ENCODE measurements at places on chromosomes 2 and 18.

DNA sequence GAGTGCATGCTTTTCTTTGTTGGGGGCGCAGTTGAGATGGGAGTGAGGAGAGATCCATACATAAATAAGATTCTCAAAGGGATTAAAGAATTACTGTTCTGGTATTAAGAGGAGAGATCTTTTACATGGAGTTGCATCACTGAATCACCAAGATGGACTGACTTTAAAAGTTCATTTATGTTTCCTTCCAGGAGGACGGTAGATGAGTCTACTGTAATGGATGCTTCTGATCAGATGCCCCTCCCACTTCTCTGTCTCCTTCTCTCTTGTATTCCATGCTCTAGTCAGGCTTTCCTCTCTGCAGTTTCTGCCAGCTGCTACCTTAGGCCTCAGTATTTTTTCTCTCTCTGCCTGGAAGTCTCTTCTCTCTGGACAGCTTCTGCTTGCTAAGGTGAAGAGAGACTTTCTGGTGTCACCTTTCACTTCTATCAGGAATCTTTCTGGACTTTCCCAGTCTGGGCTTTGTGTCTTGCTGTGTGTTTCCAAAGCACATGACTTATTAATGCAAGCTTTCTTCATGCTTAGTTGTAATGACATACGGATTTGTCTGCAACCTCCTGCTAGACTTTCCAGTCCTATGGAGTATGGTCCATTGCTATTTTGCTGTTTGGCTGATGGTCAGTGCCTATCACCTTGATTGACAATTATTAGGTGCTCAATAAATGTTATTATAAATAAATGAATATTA lies 23.6 kb downstream of the FAM171B start:
- no peak for DNase-seq

GRCh38 chr2:172947461-172948153 lies 128.0 kb upstream of the MAP3K20 start:
- DNase-seq = no peak

- DNase-seq = no peak
Observed at GRCh38 chr2:158984604-158985135, 16.2 kb downstream of the TANC1 start.

DNA sequence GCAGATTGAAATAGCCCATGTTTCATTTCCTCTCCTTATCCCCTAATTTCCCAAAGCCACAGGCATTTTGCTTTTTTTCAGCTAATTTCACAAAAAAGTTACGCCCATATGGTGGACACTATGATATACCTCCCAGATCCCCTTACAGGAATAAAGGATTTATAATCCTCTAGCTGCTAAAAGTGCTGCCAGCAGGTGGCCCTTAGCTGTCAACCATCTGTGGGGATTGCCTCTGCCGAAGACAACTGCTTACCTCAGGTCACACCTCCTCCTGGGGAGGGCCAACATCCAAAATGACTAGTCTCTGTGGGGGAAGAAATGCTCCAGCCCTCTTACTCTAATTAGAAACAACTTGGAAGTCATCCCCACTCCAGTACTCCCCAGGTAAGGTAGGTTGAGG lies 61.0 kb upstream of the EPB41L3 start:
- DNase-seq = no peak

- no peak for DNase-seq
Observed at GRCh38 chr18:41719808-41720207, 235.2 kb upstream of the PIK3C3 start.

GRCh38 chr2:196284144-196284844 lies 112.9 kb upstream of the STK17B start:
- no peak for DNase-seq

- DNase-seq = no peak
Observed at GRCh38 chr2:20604401-20604911, 46.4 kb downstream of the HS1BP3 start.

DNA sequence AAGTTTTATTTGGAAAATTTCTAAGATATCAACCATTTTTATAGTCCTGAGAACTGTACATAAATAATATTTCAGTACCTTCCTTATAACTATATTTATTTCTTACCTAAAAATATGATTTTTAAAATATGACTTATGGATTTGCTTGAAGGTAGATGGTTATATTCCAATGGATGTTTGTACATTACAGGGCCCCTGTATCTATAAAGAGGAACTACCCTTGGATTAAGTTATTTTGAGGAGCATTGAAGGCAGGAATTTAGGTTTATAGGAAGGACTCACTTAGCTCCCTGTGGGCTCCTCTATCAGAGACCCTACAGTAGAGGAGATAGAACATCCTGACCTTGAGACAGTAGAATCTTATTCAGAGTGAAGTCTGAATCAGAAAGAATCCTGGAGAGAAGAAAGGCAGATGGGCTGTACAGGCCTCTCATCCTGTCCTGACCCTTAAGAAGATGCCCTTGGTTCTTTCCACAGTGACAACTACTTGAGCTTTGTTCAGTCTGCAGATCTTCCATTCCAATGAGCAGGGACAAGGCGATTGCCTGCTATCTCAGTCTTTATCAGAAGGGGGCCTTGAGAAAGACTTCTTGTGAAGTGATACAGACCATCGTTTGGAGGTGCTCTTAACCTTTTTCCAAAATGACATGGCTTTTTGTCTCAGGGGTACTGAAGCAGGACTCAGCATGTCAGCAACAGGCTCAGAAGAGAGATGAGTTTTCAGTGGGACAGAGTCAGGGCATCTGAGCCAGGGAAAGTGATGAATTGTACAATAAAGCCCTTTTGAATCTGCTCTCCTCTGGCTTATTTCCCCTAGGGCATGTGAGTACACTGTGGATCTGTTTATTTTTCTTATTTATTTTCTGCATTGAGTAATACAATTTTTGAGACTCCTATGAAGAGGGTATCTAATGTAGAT lies 20.9 kb downstream of the OXER1 start:
- no peak for DNase-seq

GRCh38 chr2:166518634-166519390 lies 24.8 kb upstream of the SCN7A start:
- no peak for DNase-seq

GRCh38 chr2:17506736-17507616 lies 11.3 kb downstream of the RAD51AP2 start:
- no peak for DNase-seq

DNA sequence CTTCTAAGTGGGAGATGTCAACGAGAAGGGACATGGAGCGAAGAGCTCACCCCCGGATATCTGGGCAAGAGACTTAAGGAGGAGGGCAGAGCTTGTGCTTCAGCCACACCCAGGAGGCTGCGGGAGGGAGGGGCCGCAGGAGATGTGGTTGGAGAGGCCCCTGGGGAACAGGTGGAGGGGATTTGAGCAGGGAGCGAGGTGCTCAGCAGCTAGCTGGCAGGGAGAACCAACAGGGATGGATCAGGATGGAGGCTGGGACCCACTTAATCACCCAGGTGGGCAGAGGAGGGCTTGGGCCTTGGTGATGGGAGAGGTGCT lies 78.3 kb downstream of the MBP start:
- no peak for DNase-seq

- DNase-seq = peak; percentile 33
Observed at GRCh38 chr18:54149078-54149697, 75.3 kb downstream of the MBD2 start.

DNA sequence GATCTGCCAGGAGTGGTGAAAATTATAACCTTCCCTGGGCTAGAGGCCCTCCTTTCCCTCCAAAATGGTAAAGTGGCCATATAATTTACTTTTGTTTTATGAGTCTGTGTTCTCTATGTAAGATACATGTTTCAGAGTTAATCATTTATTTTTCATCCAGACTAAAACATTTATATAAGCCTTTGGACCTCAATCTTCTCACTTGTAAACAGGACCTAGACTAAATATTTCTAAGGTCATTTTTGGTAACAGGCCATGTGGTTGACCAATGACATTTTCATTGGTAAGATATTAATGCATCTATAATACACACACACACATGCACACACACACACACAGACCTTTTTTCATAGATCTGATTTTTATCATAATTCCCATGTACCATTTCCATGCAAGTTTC lies 79.7 kb upstream of the KCTD1 start:
- DNase-seq = no peak

DNA sequence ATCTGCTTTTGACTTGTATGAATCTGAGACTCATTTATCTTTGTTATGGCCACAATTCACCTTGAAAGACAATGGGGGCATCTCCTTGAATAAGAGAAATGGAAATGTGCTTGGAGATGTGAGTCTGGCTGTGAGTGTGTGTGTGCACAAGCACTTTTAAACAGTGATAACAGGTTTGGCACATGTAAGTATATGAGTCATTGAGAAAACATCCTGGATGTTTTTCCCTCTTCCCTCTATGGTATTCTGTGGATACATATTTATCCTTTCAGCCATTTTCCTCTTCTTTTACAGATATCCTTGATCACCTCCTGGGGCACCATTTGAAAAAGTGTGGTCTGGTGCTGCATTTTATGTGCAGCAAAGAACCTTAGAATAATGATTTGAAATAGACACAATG lies 317.3 kb upstream of the THUMPD2 start:
- DNase-seq = no peak

- DNase-seq = no peak
Observed at GRCh38 chr2:144244938-144245337, 275.0 kb downstream of the ZEB2 start.

DNA sequence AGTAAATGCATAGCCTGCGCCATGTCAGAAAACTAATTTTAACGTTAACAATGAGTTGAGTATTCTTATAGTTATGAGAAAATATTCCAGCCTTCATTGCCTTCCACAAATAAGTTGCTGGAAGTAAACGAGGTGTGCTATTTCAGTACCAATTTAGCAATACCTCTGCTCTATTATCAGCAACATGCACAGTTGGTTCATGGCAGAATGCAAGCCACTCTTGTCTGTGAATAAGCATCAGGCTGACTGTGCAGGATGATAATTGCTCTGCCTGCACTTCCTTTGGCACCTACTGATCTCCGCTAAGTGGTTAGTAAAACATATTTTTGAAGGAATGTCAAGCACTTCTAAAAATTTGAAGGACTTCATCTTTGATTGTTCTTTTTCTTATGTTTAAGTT lies 261.9 kb upstream of the SIX3 start:
- no peak for DNase-seq

DNA sequence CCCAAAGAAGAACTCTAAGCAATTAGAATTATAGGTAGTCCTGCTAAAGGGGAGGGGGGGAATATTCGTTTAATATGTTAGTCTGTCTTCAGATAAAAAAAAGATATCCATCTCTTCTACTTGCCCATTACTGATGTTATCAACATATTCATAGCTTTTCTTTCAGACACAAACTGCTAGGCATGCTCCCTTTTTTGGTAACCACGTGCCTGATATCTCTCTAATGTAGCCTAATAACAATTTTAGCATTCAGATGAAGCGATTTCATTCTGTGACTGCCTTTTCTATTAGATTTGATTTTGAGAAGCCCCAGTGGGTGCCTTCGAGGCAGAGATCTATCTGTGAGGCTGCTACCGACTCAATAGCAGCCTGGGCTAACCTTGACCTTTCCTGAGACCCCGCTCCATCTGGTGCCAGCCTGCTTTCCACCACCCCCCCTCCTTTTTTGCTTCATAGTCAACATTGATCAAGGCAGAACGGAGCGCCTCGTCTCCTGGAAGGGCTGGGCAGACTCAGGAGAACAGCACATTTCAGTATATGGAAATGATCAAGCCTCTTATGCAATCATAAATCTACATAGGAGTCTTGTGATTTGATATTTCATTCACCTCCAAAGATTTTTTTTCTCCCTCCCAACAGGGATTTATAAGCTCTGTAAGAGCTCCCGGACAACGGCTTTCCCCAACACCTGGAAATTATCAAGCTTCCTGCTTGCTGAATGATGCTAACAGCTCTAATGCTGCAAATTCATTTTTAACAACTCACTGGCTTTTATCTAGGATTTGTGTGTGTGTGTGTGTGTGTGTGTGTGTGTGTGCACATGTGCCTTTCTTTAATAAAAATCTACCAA lies 14.7 kb upstream of the BCL11A start:
- DNase-seq = no peak

GRCh38 chr2:153595939-153596338 lies 117.4 kb upstream of the RPRM start:
- no peak for DNase-seq

GRCh38 chr2:85853499-85854165 lies 35.2 kb downstream of the ST3GAL5 start:
- no peak for DNase-seq

- DNase-seq = no peak
Observed at GRCh38 chr2:73822276-73822675, 6.5 kb upstream of the STAMBP start.

DNA sequence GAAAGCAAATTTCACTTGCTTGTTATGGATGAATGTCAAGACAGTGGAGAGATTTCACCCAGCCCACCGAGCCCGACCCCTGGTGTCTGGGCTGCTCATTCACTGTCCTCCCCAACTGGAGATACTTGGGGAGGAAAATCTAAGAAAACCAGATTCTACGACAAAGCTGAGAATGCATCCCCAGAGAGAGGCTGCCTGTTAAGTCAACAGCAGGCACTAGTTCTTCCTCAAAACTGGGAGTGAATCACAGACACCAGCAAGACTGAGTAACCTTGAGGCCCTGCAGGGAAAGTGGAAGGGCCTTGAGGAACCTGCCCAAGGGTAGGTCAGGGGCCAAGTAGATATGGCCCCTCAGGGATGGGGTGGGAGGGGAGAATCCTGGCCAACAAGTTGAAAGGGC lies 34.2 kb upstream of the MLPH start:
- DNase-seq = no peak

- DNase-seq = no peak
Observed at GRCh38 chr2:51986101-51986500, 954.2 kb upstream of the NRXN1 start.

- DNase-seq = no peak
Observed at GRCh38 chr2:173231042-173231441, 123.6 kb upstream of the CDCA7 start.

GRCh38 chr2:160266037-160266551 lies 66.0 kb upstream of the ITGB6 start:
- DNase-seq = no peak

DNA sequence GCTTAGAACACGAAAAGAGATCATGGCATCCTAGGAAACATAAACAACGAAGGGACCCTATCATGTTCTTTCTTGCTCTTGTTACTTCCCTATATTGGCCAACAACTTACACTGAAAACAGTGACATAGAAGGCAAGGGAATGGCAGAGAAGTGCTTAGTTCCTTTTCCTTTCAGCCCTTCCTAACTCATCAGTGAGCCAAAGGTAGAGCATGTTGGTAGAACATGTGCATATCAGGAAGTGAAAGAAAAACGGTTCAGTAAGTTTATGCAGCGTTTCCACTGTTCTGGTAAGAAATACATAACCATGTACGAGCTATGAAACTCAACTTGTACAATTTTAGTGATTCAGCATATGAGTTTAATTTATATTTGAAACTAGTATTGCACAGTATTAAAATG lies 21.7 kb downstream of the AKAIN1 start:
- DNase-seq = no peak

DNA sequence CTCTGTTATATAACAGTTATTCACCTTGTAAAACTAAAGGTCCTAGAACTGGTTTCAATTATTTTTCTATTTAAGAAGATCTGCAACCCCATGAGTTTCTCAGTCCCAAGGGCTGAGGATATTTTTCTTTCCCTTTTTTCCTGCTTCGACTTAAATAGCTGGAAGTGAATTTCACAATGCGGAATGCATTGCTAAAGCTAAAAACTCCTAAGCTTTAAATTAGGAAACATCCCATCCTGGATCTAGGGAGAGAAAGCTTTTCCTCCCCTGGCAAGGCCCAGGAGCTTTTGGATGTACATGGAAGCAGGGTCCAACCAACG lies 1.4 kb downstream of the RFX8 start:
- DNase-seq = no peak

- DNase-seq = no peak
Observed at GRCh38 chr2:100038011-100038410, 104.4 kb downstream of the AFF3 start.

- DNase-seq = no peak
Observed at GRCh38 chr2:122745603-122746002, 990.2 kb downstream of the TSN start.

GRCh38 chr2:1140389-1141003 lies 189.8 kb downstream of the SNTG2 start:
- no peak for DNase-seq

Data from activated CD4-positive, CD25-positive, alpha-beta regulatory T cell treated with anti-CD3 and anti-CD28 coated beads, Interleukin-2, amount 50 U/mL, for 16 hours (primary cell).